ENCODE measurements at places on chromosomes 5 and 9. TPM values are rescaled to one million over a fixed set of nuclear protein-coding genes. Genes with fewer than 3 reads are reported as not detected.

Gene PCDH1
- total RNA-seq = 1.7 TPM

Gene PLEKHG4B
- 0.78 TPM for total RNA-seq

Gene CD14
- 5.6 TPM for total RNA-seq

Gene MSX2
- 6.4 TPM for total RNA-seq

Gene PHYHD1
- not detected for total RNA-seq

Gene ORM2
- total RNA-seq = not detected

Gene C7
- total RNA-seq = not detected

Gene SLC6A19
- total RNA-seq = not detected
